ENCODE measurements at places on chromosomes 6 and 20.

- DNase-seq: no peak
These were observed 80.6 kb downstream of the ADGB start for GRCh38 chr6:146679386-146679785.

DNA sequence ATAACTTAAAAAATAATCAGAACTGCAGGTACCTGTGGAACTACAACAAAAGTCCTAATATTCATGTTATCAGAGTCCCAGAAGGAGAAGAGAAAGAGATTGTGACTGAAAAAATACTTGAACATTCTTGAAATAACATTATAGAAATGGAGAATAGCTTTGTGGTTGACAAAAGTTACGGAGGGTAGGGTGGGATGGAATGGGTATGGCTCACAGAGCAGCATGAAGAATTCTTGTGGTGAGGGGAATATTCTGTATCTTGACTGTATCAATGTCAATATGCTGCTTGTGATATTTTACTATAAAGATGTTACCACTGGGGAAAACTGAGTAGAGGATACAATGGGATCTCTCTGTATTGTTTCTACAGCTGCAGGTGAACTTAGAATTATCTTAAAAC lies 122.5 kb downstream of the DST start:
- no peak for DNase-seq

- DNase-seq: no peak
These were observed 12.8 kb upstream of the KHDRBS2 start for GRCh38 chr6:62298745-62299392.

DNA sequence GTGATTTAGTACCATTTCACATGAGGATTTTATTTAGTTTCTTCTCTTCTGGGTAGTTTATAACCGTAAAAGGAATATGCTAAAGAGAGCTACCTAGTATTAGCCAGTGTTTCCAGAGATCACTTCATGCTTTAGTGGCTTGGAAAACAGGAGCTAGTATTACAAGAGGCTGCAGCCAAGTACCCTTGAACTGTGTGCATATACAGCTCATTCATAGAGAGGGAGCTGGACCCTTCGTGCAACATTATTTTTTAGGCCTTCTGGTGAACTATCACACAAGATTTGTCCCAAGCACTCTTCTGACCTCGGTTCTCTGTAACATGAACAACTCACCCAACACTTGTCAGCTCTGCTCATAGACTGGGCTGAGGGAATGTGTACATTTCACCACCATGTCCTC lies 74.9 kb upstream of the RIN2 start:
- no peak for DNase-seq

GRCh38 chr6:130262008-130262407 lies 39.3 kb upstream of the SAMD3 start:
- DNase-seq: no peak

DNA sequence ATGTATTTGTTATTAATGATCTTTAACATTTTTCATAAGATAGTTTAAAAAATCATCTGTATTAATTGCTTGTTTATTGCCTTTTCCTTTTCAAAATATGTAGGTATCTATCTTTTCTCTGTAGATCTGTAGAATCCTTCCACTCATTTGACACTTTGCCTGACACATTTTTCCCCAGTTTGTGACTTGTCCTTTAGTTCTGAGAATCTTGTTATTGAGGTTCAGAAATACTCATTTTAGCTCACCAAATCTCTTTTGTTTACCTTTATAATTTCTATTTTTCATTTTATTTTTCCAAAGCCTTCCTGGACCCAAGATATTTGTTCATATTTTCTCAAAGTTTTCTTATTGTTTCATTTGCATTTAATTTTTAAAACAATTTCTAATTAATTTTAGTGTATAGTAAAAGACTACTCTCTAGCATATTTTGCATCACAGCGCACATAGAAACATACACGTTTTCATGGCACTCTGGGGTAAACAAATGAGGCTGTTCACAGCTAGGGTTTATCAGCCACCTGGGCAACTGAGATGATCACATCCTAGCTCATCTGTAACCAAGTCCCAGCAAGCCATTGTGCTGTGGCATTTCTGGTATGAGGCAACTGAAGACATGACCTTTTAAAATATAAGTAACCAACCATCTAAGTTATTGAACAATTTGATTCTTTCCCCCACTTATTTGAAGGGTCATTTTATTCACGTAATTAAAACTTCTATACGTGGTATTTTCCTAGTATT lies 275.7 kb downstream of the ADGB start:
- no peak for DNase-seq

GRCh38 chr20:57048027-57048869 lies 218.2 kb downstream of the BMP7 start:
- peak; percentile 43 for DNase-seq

GRCh38 chr6:15842727-15843117 lies 179.9 kb upstream of the DTNBP1 start:
- DNase-seq: peak; percentile 18

DNA sequence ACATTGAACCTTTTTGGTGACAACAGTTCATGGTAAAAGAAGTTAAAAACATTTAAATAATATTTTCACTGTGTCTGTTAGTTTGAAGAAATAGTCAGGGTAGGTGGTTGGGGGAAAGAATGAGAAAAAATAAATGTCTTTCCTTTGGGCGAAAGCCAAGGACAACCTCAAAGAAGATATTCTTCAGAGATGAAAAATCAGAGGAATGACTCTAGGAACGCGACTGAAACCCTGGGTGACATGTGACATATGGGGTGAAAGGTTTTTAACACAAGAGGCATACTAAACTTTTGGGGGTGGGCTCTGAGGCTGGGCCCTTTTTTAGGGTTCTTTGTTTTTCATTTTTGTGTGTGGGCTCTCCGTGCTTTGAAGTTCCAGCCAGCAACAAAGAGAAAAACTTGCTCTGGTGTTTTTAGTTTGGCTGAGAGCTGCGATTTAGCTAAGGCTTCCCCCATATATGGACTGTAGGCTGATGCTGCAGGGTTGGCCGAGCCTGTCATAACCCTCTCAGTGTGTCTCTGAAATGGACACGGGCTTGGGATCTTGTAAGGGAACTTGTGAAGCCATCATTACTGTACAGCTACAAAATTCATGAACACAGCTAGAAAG lies 610.1 kb upstream of the ARID1B start:
- peak; percentile 48 for DNase-seq

DNA sequence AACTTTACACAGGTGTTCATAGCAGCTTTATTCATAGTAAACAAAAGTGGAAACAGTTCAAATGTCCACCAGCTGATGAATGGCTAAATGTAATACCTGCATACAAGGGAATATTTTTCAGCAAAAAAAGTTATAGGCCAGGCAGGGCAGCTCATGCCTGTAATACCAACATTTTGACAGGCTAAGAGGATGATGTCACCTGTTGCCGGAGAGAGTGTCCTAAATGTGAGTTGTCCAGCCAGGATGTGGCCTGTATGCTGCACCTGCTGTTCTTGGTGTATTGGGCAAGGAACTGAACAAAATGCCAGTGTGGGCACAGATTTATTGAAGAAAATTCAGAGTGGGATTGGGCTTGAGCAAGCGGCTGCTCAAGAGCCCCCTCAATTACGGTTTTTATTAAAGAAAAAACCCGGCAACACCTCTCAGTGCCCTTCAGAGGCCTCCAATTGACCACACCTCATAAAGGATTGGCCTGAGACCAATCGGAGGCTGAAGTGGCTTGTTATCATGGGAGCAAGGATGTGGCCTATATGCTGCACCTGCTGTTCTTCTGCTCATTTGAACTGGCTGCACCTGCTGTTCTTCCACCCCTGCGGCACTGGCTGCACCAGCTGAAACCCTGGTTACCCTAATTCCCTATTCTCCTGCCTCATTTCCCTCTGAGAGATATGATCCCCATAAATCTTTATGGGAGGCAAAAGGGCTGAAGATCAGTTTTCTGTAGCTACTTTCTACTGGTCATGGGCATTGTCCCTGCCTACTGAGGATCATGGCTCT lies 164.3 kb upstream of the PROKR2 start:
- DNase-seq: no peak

- DNase-seq: no peak
These were observed 883 bp upstream of the CCDC28A start for GRCh38 chr6:138772596-138773176.

DNA sequence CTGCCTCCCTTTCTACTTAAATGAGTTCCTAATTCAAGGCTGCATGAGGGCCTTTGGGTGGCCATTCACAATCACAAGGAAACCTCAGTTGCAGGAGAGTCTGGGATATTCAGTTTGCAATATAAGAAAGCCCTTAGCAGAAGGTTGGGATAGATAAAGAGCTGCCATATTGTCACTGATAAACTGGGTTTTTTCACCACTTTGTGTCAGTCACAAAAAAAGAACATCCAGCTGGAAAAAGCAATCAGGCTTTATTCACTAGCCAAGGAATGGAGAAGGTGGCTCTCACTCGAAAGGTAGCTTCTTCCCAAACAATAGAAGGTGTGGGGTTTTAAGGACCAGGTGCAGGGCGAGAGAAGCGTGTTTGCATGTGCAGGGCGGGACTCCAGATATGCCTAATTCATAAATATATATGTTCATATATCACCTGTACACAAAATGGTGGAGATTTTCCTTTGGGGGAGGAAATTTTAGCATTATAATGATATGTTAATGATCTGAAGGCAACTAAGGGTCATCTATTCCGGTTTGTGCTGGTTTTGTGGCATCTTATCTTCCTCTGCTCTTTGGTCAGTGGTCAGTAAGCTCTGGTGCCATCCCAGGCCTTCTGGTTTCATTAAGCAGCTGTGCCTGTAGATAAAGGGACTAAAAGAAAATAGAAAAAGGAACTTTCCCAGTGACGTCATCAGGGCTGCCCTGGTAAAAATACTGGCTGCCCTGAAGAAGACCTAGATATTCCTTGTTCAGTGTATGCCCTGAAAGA lies 97.1 kb upstream of the IYD start:
- no peak for DNase-seq

DNA sequence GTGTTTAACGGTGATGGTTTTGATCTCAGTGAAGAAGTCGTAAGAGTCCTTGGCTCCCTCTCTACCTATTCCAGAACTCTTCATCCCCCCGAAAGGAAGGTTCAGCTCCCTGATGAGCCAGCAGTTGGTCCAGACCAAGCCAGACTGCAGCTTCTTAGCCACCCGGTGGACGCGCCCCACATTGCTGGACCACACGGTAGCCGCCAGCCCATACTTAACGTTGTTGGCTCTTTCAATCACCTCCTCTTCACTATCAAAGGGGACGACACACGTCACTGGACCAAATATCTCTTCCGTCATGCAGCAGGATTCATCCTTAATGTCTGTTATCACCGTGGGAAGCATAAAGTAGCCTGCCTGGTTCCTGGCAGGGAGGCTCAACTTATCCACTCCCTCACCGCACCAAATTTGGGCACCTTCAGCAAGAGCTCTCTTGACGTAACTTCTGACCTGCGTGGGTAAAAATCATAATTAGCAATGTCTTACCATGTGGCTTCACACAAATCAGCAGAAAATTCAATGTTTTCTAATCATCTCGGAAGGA lies 31.4 kb downstream of the ALDH8A1 start:
- DNase-seq: no peak

DNA sequence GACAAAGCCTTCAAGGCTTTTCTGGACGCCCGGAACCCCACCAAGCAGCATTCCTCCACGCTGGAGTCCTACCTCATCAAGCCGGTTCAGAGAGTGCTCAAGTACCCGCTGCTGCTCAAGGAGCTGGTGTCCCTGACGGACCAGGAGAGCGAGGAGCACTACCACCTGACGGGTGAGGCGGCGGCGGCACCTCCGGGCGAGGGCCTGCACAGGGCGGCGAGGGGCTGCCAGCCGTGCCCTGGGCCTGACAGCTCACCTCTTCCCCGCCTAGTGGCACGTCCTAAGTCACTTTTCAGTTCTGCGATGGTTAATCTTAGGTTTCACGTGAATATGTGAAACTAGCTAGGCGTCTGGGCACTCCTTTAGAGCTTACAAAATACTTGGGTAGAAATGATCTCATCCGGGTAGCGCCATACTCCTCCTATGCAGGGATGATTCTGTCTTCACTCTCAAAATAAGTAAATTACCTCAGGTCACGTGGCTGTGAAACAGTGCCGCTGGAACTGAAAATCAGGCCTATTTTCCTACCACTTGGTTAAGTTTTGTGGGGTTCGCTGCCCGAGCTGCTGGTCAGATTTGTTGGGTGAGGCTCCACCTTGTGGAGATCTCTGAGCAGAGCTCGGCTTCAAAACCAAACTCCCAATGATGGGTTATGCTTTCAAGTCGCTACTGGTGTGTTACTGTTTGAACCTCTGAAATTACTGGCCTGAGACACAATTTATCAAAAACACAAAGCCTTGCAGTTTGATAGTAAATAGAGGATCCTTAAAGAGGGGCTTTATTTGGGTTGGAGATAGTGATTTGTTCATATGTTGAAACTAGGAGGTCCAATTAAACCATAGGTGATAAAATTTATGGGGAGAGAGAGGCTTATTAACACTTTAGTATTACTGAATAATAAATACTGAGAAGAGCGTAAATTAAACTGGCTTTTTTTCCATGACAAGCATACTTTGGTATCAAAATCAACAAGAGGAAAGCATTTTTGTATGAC lies 15.5 kb upstream of the CLDN20 start:
- DNase-seq: peak; percentile 63

- DNase-seq: no peak
These were observed 19.2 kb upstream of the RIPOR3 start for GRCh38 chr20:50710492-50711063.

GRCh38 chr6:129628101-129628815 lies 81.7 kb downstream of the ARHGAP18 start:
- no peak for DNase-seq

- no peak for DNase-seq
These were observed 1136.0 kb downstream of the HACE1 start for GRCh38 chr6:103723438-103724322.

DNA sequence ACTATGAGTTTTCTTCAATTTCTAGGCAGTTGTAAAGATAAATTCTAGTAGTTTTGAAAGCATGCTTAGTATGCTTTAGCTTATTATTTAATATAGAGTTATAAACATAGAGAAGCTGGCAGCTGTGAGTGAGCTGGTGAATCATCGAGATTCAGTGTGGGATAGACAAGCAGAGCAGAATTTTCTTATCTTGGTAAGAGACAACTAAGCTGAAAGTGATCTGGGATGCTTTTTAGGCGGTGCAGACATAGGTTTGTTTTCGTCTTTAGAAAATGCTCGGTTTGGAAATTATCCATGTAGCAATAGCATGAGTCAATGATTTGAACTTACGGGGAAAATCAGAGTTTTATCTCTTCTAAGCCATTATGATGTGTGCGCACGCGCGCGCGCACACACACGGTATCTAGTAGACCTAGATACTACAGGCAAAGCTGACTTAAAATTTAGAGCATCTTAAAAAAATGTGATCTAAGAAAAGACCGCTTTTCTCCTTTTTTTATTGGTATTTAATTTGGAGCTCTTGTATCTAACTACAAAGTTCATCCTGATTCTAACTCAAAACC lies 128.3 kb upstream of the MAP3K7 start:
- peak; percentile 8 for DNase-seq

- DNase-seq: no peak
These were observed 19.2 kb upstream of the LMBRD1 start for GRCh38 chr6:69816026-69816425.

DNA sequence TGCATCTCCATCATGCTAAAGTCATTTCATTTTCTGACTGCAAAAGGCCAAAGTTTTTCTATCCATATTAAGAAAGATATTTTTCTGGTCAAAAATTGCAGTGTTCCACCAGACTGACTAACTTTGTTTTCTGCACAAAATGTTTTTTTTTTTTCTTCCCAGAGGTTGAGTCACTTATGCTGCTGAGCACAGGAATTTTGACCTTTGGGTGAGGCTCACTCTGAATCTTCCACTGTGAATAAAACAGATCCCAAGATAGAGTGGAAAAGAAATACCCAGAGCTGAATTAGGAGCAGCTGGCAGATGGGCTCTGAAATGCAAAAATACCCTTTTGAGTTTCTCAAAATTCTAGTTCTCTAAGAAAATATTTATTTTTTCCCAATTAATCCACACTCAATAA lies 996.8 kb downstream of the KIF16B start:
- DNase-seq: no peak
